ENCODE measurements at places on chromosomes 4 and X.

DNA sequence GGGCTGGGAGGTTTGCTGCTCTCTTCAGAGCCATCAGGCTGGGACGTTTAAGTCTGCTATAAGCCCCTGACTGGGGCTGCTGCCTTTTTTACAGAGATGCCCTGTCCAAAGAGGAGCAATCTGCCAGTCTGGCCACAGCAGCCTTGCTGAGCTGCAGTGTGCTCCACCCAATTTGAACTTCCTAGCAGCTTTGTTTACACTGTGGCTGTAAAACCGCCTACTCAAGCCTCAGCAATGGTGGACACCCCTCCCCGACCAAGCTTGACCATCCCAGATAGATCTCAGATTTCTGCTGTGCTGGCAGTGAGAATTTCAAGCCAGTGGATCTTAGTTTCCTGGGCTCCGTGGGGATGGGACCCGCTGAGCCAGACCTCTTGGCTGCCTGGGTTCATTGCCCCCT is 40.7 kb downstream of the SPATA18 start:
- no peak for DNase-seq

DNA sequence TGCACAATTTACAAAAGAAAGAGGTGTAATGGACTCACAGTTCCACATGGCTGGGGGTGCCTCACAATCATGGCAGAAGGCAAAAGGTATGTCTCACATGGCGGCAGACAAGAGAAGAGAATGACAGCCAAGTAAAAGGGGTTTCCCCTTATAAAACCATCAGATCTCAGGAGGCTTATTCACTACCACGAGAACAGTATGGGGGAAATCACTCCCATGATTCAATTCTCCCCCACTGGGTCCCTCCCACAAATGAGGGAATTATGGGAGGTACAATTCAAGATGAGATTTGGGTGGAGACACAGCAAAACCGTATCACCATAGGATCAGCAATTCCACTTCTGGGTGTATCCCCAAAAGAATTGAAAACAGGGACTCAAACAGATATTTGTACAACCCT is 97.5 kb upstream of the STX18 start:
- DNase-seq: no peak

DNA sequence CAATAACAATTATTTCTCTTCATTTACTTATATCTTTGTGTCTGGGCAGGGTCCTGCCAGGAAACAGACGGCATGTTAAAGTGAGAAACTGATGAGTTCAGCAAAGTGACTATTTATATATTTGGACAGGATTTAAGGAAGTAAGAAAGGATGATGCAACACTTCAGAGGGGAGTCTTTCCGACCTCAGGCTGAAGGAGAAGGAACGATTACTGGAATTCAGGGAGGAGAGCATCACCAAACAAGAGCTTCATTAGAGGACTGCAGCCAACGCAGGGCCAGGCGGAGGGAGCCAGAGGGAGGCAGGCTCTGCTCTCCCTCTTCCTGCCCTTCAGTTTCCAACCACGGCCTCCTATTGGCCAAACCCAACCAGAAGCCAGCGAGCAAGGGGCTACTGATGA is 1.5 kb upstream of the TLR7 start:
- DNase-seq: no peak

DNA sequence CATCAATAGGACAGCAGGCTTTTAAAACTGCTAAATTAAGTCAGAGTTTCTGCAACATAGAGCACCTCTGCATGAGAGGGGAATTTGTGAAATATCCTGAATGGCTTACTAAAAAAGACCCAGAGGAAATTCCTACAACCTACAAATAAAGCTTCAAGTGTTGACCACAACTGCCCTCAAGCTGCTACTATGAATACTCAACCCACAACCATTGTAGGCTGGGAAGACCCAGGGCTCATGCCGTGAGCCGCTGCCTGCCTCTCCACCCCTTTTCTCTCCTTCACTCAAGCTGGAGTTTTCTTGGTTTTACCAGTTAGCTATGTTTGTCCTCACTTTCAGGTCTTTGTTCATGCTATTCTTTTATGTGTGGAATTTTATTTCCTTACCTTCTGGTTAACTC is 151.6 kb downstream of the EMCN start:
- no peak for DNase-seq
